ENCODE measurements at places on chromosomes 3 and 15. TPM values are rescaled to one million over a fixed set of nuclear protein-coding genes. Genes with fewer than 3 reads are reported as not detected.

The ZCWPW2 gene
- 2.4 TPM for total RNA-seq

The FGF12 gene
- 1.4 TPM for total RNA-seq

The PIERCE2 gene
- 1.4 TPM for total RNA-seq

The PIGB gene
- 16.1 TPM for total RNA-seq

The A4GNT gene
- not detected for total RNA-seq

The FANCD2OS gene
- not detected for total RNA-seq

The C3orf70 gene
- 38.5 TPM for total RNA-seq

The PRR20G gene
- not detected for total RNA-seq

The IQCH gene
- total RNA-seq = 1.2 TPM

The PYDC2 gene
- total RNA-seq = not detected

The XIRP1 gene
- total RNA-seq = 0.23 TPM

Data from posterior vena cava (tissue), 2 donors.